ENCODE measurements at places on chromosomes 5 and 9.
A peak's percentile ranks its signal among the peaks of the same experiment; 100 is the strongest.

DNA sequence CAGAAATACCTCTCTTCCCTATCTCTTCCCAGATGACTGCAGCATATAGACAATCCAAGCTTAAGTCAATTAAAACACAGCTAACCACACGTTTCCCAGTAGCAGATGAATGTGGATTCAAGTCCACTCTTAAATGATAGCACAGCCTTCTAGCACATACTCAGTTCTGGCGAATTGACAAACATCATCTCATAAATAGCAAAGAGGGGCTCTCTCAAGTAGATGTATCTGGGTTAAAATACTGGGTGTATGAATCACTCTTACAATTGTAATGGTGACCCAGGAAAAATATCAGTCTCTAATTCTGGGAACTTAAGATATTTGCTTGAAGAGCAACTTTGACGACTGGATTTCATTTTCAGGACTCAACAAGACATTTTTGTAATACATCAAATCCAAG is 67.0 kb upstream of the HAPLN1 start:
- no peak for DNase-seq

GRCh38 chr9:98568909-98569469 is 139.7 kb downstream of the GABBR2 start:
- no peak for DNase-seq

DNA sequence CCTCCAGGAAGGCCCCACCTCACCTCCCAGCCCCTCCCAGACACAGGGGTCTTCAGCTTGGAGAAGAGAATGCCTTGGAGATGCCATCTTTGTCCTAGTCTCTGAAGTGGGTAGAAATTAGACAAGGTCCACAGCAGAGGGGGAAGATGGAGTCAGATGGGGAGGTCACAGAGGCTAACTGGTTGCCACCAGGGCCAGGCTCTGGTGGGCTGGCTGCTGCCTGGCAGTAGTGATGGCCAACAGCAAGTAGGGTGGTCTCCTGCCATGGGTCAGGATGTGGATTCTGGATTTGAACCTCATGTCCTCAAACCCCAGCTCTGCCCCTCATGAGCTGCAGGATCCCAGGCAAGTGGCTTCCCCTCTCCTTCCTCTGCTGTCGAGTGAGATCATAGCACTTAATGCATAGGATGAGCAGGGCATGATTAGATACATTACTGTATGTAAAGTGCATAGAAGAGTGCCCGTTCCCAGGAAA is 38.7 kb upstream of the NEK6 start:
- no peak for DNase-seq

- DNase-seq = no peak
Measured at GRCh38 chr5:115265220-115265619, 2.5 kb upstream of the PGGT1B start.

GRCh38 chr5:152004095-152004494 is 79.4 kb upstream of the GLRA1 start:
- no peak for DNase-seq

GRCh38 chr9:79357616-79358015 is 214.1 kb upstream of the TLE4 start:
- DNase-seq = no peak

GRCh38 chr9:97385626-97386264 is 26.2 kb upstream of the TDRD7 start:
- no peak for DNase-seq

DNA sequence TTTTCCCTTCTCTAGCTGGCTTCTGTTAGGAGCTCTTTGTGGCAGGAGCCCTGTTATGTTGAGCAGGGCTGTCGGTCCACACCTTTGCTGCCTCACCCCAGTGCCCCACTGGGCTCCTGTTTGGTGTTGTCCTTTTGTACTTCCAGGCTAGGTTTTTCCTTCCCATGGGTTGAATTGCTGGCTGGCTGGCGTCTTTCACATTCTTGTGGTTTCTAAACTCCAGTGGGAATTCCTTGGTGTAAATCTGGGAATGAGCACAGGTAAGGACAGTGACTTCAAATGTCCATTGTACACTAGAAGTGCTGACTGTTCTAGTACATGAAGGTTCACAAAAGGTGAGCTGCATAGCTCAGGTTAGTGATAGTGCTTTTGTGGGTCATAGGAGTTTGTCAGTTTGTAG is 30.4 kb downstream of the RASGRF2 start:
- no peak for DNase-seq

DNA sequence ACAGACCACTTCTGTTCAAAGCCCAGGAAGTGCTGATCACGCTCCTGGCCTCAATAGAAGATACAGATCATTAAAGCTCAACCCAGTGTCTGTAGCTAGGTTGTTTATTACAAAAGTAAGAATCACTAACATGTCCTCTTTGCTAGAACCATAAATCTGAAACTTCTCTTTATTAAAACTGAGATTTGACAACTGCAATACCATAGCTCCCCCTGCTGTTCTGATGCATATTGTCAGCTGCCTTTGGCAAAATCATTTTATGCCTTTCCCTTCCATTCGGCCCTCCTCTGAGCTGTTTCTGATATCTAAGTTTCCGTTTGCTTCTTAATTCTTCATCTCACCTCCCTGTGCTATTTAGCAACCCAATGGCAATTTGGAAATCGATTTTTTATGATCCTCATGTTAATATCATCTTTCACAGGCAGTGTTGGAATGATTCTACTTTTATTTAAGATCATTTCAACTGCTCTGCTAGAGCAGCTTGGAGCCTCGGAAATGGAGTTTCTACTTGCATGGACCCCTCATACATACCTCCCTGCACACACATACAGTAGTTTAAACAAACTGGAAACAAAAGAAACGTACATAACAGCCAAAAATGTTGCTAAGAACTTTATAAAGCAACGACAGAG is 998.8 kb downstream of the MAT2B start:
- peak; percentile 33 for DNase-seq

DNA sequence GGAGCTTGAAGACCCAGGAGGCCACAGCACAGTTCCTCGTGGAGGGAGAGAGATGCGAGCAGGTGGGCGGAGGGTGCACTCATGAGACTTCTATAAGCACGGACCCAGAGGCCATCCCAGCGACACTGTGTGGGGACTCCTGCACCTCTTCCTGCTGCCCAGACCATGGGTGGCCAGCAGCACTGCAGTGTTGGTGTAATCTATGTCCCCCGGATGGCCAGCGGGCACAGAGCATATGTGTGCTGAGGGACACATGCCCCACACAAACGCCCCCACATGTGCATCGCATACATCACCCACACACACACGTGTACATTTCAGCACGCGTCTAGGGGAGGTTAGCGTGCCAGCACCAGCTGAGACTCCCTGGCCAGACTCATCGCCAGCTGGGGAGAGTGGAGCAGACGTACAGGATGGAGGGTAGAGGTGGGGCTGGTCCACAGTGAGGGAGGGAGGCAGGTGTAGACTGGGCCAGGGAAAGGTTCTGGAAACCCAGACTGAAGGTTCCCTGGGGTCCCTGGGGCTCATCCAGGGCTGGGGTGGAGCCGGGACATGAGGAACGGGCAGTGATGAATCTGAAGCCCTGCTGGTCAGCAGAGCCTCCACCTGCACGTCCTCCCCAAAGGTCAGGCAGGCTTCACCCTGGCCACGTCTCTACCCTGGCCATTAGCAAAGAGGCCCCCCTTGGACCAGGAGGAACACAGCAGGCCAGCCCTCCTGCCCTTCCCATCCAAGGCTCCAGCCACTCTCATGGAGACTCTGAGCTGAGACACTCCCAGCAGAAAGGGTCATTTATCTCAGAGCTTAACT is 27.6 kb downstream of the ADAMTS2 start:
- DNase-seq = peak; percentile 32

GRCh38 chr5:80409367-80409966 is 1.6 kb downstream of the ZFYVE16 start:
- no peak for DNase-seq

DNA sequence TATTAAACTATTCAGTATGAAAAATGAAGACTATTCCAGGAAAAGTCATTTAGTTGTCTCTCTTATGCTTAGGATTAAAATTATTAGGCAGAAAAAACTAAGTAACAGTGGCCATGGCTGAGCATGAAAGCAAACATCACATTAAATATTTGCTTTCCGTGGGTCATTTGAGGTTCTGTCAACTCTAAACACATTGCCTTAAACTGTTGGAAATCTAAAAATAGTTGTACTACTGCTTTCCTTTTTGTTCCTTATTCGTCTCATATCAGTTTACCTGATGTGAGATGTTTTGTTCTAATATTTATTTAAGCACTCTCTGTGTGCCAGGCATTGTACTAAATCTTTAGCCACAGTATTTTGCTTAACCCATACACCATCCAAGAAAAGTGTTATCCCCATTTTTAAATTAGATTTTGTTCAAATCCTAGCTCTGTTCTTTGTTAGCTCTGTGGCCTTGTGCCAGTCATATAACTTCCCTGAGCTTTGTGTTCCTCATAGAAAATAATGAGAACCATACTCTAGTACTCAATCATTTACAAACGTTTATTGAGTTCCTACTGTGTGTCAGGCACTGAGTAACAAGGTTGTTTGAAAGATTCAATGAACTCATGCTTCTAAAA is 18.7 kb upstream of the ZNF608 start:
- DNase-seq = no peak

DNA sequence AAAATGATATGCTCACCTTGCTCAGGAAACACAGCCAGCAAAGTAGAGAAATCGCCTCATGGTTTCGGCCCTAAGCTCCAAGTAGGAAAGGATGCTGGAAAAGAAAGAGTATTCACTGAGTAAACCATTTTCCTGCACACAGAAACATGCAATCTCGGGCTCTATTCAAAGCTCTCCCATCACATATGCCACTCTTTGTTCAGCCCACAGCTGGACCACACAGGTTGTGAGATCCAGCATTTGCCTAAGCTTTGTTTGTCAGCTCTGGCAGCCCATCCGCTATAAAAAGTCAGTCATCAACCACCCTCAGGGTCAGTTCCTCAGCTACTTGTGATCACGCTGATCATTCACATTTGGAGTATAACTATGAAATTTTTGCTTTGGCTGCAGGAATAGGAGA is 96.5 kb upstream of the SMARCA2 start:
- DNase-seq = no peak

DNA sequence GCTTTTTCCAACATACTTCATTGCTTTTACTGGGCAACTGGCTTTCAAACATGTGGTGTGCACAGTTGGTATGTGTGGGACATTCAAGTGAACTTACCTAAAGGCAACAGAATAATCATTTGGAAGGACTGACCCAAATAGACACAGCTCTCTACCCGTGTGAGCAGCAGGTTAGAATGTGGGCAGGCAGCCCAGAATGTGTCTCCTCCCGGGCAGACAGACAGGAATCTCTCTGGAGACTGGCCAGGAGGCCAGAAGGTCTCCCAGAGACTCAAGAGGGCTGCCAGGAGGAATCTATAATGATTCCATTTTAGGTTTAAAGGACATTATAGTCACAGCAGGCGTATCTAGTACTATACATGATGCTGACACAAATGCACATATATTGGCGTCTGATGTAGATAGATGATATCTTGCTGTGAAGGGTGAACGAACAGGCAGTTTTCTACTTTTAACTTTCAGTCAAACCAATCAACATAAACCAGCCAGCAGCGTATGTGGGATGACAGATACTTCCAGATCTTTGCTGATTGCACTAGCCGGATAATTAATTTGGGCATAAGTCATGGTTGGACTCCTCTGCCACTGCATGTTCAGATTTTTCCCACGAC is 297.4 kb upstream of the ZNF608 start:
- peak; percentile 49 for DNase-seq

DNA sequence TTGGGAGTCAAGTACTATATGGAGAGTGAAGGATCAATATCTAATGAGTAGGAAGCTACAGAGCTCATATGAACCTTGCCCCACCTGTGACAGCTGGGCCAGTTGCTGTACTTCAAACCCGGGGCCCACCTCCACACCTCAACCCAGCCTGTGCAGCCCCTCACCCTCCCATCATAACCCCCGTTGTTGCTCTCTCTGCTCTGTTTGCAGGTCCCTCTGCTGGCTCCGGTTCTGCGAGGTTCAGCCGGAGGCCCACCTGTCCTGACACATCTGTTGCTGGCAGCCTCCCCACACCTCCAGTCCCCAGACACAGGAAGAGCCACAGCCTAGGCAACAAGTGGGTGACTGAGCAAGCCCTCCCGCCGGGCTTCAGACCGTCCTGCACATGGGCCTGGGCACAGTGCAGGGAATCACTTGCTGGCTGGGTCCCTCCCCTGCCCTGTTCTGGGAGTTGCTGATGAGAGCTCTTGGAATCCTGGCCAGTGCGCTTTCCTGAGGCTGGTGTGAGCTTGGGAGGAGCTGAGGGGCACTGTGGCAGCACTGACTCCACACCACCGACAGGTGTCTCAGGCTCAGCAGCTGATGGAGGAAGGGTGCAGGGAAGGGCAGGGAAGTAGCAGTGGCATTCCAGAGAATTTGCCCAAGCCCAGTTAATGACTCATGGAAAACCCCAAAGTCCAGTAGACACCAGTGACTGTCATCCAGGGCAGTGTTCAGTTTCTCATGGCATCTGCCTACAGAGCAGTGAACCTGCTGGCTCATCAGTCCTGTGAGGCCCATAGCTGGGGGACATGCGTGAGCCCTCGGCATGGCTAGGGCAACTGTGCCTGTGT is 69.5 kb upstream of the GARNL3 start:
- no peak for DNase-seq

GRCh38 chr9:104860263-104860662 is 67.7 kb downstream of the ABCA1 start:
- DNase-seq = no peak

DNA sequence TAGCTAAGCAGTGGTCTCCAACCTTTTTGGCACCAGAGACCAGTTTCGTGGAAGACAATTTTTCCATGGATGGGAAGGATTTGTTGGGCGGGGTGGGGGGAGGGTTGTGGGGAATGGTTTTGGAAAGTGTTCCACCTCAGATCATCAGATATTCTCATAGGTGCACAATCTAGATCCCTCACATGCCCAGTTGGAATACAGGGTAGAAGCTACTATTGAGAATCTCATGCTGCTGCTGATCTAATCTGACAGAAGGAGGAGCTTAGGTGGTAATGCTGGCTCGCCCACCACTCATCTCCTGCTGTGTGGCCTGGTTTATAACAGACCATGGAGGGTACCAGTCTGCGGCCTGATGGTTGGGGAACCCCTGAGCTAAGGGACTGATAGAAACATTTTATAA is 662.7 kb upstream of the RGMB start:
- DNase-seq = no peak

GRCh38 chr5:67292201-67292940 is 95.8 kb upstream of the CD180 start:
- DNase-seq = no peak

GRCh38 chr9:29044959-29045358 is 1471.7 kb upstream of the C9orf72 start:
- DNase-seq = no peak

GRCh38 chr9:86731511-86732063 is 215.7 kb downstream of the GAS1 start:
- no peak for DNase-seq
